Inflammatory macrophage treated with lipopolysaccharide for 1 hour (primary cell): ENCODE measurements at places on chromosomes 12 and 14.
A peak's percentile ranks its signal among the peaks of the same experiment; 100 is the strongest.

- DNase-seq: peak; percentile 89
Measured at GRCh38 chr12:92123780-92124688, 21.6 kb downstream of the BTG1 start.

GRCh38 chr14:91708795-91709194 is 23.1 kb downstream of the CATSPERB start:
- no peak for DNase-seq

DNA sequence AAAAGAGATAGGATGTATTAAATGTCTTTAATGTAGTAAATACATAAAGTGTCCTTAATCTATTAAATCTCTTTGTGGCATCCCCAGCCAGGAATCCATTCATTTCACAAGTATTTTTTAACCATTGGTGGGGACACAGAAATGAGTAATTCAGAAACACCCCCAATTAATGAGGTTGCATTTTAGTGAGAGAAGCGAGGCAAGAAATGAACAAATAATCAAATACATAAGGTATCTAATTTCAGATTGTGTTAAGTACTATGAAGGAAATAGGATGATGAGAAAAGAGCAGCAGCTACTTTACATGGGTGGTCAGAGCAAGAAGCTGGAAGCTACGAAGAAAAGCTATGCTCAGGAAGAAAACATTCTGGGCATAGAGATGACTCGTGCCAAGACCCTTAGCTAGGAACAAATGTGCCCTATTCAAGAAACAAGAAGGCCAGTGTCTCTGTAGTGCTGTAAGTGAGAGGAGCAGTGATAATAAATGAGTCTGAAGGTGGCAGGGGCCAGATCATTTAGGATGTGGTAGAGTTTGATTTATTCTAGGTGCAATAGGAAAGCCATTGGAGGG is 60.5 kb upstream of the IGF1 start:
- DNase-seq: no peak

GRCh38 chr12:99977550-99977949 is 7.2 kb downstream of the ANKS1B start:
- no peak for DNase-seq

GRCh38 chr14:37210448-37210847 is 12.7 kb downstream of the MIPOL1 start:
- no peak for DNase-seq

- no peak for DNase-seq
Measured at GRCh38 chr12:4114986-4115385, 158.6 kb upstream of the CCND2 start.

GRCh38 chr12:62297321-62297720 is 37.1 kb downstream of the USP15 start:
- DNase-seq: peak; percentile 63

DNA sequence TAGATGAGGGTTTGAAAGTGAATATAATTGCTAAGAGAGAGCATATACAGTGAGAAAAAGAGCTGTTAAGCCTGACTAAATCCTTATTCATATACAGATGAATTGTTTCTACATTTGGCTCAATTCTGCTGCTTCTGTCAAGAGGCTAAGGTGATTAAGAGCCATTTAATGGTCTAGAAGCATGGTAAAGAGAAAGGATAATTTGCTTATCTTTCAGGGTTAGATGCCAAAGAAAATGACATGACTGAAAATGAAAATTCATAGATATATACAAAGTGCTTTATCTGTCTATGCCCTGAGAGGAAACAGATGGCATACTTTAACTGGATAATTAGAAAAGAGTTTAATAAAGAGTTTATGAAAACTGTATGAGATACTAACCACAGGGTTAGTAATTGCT is 834.9 kb downstream of the SLC6A15 start:
- DNase-seq: no peak

GRCh38 chr14:100772607-100773165 is 46.0 kb downstream of the DLK1 start:
- no peak for DNase-seq

- no peak for DNase-seq
Measured at GRCh38 chr12:11943919-11944700, 126.6 kb upstream of the BCL2L14 start.

DNA sequence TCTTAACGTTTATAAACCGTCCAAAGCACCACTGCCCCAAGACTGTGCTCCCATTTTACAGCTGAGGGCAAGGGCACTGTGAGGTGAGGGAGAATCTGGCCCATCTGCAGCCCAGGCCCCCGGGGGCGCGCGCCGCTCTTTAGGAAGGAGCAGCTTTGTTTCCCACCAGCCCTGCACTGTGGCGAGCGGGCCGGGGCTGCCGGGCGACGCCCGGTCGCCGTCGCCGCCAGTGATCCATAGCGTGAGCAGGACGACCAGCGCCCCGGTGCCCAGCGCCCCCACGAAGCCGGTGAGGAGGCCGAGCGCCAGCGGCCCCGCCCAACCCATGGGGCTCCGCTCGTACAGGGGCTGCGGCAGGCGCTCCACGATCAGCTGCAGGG is 34.6 kb downstream of the FIGNL2 start:
- no peak for DNase-seq

GRCh38 chr12:95266254-95266653 is 48.6 kb downstream of the VEZT start:
- no peak for DNase-seq

- DNase-seq: no peak
Measured at GRCh38 chr14:57009585-57010515, 199.6 kb upstream of the OTX2 start.

DNA sequence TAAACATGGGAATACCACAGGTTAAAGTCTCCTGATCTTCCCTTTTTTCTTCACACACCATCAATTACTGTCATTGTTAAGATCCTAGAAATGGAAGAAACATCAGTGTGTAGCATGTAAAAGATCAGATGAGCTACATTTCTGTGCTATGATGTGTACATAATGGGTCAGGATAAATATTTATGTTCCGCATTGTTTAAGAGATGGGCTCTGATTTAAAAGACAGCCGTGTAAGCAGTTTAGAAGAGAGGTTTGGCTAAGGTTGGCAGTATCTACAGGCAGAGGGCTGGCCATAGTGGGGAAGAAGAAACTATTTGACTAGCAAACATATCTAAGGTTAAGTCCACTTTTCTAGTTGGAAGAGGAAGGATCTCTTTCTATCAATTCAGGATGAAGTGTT is 49.4 kb downstream of the LRRC9 start:
- no peak for DNase-seq

- no peak for DNase-seq
Measured at GRCh38 chr14:39050389-39050788, 52.6 kb downstream of the SEC23A start.

DNA sequence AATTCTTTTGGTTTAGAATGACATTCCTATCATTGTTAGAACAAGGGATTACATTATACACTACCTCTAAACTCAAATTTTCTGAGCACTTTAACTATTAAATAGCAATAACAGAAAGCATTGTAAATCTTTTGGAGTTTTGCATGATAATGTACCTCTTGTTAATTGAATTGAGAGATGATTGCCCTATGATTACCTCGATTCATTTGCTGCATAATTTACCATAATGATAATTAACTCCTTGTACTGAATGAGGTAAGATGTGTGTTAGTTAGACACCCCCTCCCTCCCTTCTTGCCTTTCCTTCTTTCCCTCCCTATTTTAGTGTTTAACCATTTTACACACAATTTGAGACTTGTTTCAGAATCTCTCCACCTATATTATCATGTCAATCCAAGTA is 469.2 kb downstream of the DIO2 start:
- no peak for DNase-seq

DNA sequence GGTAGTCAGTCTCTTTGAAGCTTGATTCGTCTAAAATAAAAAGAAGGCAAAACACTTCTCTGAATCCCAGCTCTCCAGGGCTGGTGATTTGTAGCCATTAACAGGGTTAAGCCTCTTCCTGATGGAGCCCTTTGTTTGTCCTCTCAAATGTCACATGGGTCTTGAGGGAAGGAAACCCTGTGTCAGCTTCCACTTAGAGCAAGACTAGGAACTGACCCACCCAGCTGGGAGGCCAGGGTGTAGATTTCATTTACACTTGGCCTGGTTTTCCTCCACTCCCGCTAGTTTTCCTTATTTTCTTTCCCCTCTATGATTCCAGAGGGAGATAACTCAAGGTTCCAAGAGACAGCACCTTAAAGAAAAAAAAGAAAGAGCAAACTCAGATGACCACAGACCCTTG is 230.5 kb upstream of the EGLN3 start:
- DNase-seq: no peak

DNA sequence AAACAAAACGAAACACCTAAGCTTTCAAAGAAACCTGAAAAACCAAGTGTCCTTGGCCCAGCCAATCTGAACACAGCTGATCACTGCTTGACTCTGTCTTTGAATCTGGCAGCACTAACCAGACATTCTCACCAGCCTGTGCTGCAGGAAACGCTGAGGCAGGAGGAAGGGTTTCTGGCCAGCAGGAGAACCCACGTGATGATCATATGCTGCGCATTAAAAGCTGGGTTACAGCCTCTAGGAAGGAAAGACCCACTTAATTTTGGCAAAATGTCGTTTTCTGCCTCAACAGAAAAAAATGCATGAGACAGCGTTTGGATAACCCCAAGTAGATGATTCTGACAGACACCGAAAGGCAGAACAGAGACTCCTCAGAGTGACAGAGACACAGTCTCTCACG is 9.8 kb downstream of the APPL2 start:
- DNase-seq: peak; percentile 46

DNA sequence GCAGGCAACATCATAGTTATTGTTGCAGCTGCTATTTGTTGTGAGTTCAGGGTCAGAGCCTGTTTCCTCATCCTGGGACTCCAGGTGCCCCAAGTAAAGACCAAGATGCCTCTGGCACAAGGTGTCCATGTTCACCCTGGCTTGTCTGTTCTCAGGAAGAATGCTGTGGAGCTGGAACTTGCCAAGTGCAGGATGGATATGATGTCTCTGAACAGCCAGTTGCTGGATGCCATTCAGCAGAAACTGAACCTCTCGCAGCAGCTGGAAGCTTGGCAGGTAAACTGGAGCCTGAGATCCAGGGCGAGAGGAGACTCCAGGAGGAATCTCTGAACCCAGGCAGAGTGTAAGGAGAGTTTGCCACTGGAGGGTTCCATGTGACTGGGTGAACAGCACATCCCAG is 26.8 kb downstream of the RAB35 start:
- no peak for DNase-seq

DNA sequence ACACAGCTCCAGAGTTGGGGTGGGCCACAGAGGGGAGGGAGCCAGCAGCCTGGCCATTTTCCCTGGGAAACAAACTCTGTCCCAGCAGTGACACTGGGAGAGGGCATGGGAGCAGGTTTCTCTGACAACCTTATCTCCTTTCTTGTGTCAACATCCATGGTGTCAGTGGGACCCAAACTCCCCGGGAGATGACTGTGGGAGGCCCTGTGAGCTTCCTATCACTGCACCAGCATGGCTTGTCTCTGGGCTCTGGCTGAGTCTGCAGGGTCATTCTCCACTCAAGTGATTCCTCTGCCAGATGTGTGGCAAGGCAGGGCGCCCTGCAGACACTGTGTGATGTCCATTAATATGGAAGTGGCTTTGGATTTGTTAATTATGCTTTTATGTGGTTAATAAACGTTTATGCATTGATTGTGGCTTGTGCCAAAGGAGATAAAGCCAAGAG is 10.1 kb downstream of the LRTM2 start:
- DNase-seq: no peak

DNA sequence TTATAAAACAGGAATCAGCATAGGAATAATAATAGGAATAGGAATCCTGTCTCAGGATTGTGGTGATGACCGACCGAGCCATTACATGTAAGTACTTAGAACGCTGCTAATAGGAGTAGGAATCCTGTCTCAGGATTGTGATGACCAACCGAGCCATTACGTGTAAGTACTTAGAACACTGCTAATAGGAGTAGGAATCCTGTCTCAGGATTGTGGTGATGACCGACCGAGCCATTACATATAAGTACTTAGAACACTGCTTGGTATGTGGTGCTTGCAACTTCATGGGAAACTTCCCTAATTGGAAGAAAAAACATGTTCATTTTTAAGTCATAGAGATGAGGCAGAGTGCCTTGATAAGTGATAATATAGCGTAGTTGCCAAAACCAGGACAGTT is 30.0 kb downstream of the ELK3 start:
- no peak for DNase-seq

GRCh38 chr12:12017798-12018197 is 52.9 kb upstream of the BCL2L14 start:
- no peak for DNase-seq
